Renal cortex interstitium (tissue), 15 donors: ENCODE measurements at places on chromosomes 16 and 17. TPM values are rescaled to one million over a fixed set of nuclear protein-coding genes. Genes with fewer than 3 reads are reported as not detected.

DNA sequence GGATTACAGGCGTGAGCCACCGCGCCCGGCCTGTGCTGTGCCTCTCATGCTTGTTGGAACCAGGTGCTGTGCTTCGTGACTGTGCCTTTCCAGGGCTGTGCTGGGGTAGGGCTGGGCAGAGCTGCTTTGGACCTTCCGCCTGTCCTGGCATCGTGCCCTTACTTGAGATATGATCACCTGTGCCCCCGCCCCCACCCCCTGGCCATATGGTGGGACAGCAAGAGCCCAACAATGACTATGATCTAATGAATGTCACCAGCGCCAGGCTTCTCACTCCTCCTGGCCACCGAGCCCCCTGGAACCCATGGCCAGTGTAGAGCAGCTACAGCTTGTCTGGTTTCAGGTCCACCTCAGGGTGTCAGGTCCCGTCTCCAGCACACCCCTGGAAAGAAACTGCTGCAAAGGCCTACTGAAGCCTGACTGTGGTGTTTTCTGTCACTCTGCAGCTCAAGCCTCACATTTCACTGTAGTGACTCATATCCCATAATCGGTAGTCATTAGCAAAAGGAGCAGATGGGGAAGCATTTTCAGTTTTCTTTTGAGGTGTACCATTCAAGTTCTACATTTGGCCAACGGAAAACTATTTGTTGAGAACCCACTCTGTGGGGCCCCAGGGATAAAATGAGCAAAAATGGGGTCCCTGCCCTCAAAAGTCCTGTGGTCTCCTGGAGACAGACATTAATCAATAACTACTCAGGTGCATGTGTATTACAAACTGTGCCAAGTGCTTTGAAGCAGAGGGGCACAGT is 22.1 kb downstream of the FCSK start:
- no peak for DNase-seq

DNA sequence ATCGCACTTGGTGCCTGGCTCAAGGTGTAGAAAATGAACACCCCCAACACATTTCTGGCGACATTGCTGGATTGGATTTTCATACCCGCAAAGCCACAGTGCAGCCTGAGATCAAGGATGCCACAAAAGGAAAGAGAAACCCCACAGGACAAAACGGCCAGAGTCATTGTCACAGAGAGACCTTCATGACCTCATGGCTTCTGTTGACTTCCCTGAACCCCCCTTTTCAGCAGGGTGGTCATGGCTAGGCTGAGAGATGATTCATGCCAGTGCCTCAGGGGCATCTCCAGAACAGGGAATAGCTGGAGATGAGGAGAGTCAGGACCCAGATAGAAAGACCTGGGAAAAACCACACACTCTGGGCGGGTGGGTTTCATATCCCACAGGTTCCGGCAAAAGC is 122.0 kb downstream of the C16orf95 start:
- no peak for DNase-seq

DNA sequence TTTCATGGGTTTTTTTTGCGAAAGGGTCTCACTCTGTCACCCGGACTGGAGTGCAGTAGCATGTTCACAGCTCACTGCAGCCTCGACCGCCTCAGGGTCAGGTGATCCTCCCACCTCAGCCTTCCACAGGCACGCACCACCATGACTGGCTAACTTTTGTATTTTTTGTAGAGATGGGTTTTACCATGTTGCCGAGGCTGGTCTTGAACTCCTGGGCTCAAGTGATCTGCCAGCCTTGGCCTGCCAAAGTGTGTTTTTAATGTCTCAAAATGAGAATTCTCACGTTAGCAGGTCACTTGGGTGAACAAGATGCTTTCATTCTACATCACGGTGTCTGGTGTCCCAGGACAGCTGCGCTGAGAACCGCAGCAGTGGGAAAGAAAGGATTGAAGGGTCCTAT is 3.2 kb downstream of the FBXO31 start:
- no peak for DNase-seq

DNA sequence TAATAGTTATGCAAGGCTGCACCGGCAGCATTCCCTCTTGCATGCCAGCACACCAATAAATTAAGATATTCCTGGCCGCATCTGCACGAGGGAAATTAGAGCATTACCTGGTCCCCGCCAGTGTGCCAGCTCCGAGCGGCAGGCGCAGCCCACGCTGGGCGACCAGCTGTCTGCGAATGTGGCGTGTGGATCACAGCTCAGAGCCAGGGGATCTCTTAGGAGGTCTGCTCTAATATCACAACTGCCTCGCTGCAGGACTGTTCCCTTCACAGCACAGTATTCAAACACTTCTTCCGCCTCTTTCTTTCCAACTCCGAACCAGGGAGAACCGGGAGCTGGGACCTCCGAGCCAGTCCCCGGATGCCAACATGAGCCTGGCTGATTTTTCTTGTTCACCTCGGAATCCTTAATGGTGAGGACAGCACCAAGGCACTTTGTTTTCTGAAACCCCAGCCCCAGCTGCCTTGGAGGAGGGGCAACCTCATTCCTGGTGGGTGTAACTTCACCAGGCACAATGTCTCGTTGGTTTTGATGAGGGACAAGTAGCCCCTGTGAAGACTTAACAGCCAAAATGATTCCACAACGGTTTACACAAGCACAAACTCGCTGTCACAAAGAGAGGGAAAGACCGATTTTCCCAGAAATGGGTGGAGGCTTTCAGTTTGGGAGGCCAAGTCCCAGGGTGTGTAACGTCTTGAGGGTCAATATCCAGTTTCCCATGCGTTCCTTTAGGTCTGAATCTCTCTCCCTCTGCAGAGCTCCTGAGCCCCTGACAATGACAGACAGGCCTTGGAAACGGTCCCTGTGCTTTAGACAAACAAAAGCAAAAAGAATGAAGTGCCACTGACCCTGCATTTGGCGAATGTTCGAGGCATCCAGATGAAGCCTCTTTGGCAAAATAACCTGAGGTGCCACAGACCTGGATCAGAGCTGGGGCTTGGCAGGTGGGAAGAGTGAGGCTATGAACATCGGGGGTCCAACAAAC is 213.2 kb downstream of the C16orf78 start:
- DNase-seq = no peak

GRCh38 chr17:45784293-45784740 is at the start of gene CRHR1:
Gene CRHR1 (plus strand): TSS chr17:45784320. CDS start chr17:45784545, 225 bp downstream.
- no peak for DNase-seq

DNA sequence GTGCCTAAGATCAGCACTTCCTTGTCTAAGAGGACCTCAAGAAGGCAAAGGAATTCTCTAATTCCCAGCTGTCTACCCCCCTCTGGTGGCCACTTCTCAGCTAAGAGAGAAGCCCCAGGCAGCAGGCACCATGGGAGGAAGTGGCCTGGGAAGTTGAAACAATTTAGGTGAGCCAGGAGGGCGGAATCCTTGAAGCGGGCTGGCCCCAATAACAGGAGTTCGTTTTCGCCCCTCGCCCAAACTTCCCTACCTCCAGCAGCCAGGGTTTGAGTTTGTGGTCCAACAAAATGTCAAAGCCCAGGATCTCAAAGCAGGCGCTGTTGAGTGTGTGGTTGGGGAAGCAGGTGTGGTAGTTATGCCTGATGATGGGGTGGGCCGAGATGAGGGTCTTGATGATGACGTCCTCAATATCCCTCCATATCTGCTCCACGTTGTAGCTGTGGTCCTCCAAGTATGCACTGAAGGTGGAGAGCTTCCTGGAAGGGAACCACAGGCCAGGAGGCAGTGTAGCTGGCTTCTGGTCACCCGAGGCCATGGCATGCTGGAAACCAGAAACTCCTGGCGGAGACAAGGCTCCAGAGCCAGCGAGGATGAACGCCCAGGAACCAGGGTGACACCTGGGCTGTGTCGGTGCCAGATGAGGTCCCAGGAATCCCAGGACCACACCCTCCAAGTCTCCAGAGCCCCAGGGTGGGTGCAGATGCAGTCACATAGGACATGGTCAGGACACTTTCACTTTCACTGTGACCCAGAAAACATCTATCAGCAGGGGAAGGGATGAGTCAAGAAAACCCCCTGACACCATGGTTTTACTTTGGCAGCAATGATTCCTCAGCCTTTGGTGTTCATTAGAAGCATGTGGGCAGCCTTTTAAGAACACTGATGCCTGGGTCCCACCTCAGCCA is 25.6 kb downstream of the TTLL6 start:
- DNase-seq = peak; percentile 80

- DNase-seq = no peak
Observed at GRCh38 chr17:78486946-78487680, 90.1 kb downstream of the DNAH17 start.

DNA sequence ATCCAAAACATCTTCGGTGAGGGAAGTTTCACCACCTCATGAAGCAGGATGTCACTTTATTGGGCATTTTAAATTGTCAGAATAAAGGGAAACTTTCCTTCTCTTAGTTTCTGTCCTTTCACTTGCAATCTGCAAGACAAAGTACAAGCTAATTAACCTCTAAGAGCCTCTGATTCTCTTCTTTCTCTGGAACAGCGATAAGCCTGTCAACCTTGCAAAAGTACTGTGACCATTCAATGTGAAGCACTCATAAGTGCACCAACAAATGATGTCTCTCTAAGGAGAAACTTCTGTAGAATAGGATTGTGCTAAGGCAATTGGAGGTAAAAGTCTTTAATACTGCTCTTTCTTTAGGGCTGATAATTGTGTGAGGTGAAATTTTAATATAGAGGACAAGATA is 1622.3 kb downstream of the CDH8 start:
- no peak for DNase-seq

PRCD gene
- polyA plus RNA-seq = 3.9 TPM
